ENCODE measurements at places on chromosomes 1 and 21.

DNA sequence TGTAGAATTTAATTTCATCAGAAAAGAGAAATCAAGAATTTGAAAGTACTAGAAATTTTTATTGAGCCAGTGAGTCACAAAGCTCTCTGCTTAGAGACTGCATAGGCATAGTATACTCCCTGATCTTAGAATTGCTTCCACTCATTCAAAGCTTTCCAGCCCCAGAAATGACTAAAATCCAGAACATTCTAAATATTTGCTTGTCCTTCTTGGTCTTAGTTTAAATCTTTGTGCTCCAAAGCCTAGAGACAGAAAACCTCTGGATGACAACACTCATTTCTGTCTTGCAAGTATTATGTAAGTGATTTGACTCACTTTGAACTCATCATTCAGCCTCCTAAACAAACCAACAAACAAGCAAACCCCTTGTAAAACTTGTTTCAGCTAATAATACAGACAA is 74.2 kb downstream of the PTPRC start:
- DNase-seq = no peak

- no peak for DNase-seq
Measured at GRCh38 chr21:36030581-36031189, 29.6 kb downstream of the SETD4 start.

DNA sequence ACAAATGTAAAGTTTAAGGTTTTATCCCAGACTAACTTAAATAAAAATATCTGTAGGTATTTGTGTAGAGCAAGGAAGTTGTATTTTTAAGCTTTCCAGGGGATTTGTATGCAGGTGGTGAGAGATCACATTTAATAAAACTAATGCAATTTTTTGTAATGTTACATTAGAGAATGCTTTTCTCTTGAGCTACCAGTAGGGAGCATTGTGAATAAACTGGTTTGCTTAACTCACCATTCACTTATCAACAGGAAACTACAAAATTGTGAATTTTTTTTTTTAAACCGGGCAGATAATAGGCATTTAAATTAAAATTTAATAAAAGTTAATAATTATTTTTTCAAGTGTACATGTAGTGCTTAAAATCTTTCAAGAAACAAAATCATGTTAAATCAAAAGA is 78.6 kb downstream of the IVNS1ABP start:
- no peak for DNase-seq

GRCh38 chr1:36692465-36693160 is 209.9 kb upstream of the CSF3R start:
- no peak for DNase-seq

Data from GM13976 (cell line).